ENCODE measurements at places on chromosomes 1 and 21.

DNA sequence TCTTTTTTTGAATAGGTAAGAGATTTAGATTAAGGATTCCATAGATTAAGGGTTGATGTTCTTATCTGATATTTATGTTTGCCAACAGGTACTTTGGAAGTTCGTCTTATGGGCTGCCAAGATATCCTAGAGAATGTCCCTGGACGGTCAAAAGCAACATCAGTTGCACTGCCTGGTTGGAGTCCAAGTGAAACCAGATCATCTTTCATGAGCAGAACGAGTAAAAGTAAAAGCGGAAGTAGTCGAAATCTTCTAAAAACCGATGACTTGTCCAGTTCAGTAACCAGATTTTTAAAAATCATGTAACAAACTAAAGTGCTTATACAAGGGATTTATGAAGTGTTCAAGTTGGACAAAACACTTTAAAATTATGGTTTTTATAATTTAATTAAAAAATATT is 100.5 kb downstream of the PKN2 start:
- DNase-seq, result no peak

GRCh38 chr1:246417152-246417812 is 89.8 kb downstream of the SMYD3 start:
- DNase-seq, result no peak

- DNase-seq, result no peak
Measured at GRCh38 chr1:162444903-162445302, 33.0 kb upstream of the SH2D1B start.

- no peak for DNase-seq
Measured at GRCh38 chr1:1358433-1359271, at the start of gene MXRA8. TSS of gene MXRA8 (minus strand) at chr1:1358555. CDS start at chr1:1358504, 51 bp downstream.

DNA sequence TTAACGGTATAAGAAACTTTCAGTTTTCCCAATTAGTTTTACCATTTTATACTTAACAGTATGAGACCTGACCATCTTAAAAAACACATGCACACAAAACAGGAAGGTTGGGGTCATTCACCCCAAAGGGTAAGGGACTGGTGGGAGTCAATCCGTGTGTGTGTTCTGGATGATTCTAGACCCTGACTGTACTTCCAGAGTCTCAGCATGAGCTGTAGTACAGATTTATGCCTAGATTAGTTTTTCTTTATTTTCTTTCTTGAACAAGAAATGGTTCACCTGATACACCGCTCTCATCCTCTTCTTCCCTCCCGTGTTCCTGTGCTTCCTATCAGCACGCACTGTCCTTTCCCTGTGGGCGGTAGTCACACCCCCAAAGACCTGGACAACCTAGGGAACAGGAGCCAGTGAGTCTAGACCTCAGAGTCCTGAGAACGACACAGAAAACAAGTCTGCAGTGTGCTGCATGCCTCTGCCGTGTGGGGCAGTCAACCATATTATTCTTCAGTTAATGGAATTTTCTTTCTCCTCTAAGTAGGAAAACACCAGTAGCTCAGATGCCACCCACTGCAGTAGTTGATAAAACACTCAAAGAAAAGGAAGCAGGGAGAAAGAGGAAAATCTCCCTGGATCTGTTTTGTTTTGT is 38.9 kb upstream of the MRPS6 start:
- no peak for DNase-seq
